Heart right ventricle (tissue), 16 donors: ENCODE measurements at places on chromosomes 2 and 18.
A peak's percentile ranks its signal among the peaks of the same experiment; 100 is the strongest.

GRCh38 chr2:76429374-76429773 is 718.7 kb upstream of the GCFC2 start:
- no peak for DNase-seq

DNA sequence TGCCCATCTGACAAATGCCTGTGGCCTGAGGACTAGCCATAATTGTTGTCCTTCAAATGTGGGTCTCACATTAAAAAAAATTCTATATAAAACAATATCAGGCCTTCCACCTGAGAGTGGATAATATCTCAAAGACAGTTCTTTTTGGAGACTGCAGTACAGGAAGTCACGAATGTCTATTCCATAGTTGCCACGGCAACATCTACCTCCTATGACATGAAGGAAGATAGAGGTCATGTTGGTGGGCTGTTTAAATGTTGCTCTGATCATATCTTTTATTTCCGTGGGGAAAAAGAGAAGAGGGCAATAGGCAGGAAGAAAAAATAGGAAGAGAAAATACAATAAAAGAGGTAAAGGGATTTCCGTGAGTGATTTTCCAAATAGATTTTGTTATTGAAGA is 151.8 kb downstream of the ARL6IP6 start:
- no peak for DNase-seq

GRCh38 chr2:64295326-64296139 is 151.3 kb upstream of the PELI1 start:
- no peak for DNase-seq

DNA sequence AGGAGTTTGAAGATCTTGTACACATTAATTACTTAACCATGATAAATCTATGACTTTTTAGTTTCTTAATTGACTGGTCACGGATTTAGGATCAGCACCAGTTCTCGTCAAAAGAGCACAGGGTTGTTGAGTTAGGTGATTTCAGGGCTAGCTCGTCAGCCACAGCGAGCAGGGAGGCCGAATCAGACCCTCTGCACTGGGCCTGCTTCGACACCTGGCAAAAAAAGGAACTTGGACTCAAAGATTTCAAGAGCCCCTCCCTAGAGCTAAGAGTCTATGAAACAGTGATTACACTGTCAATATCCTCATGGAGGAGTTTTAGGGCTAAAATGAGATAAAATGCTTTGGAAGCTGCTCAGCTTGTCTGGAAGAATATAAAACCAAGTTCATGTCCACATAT is 4.6 kb upstream of the SERTAD2 start:
- DNase-seq = no peak

- no peak for DNase-seq
These were observed 46.5 kb downstream of the UNC50 start for GRCh38 chr2:98654699-98655495.

DNA sequence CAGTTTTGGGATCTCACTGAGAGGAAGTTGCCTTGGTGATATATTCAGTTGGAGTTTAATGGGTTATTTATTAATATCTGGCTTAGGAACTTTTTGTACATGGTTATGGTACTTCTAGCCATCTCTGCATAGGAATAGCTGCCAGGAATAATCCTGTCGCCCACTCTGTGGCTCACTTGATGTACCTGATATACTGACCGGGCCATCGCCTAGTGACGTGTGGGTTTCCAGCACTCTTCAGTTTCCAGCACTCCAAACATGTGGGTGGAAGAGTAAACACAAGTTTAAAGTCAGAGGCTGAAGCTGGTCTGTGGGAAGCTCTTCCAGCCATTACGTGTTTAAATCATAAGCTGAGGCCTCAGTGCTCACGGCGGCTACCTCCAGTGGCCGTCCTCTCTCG is 44.3 kb upstream of the AGAP1 start:
- no peak for DNase-seq

- DNase-seq = no peak
These were observed 13.4 kb downstream of the ATP6V1B1 start for GRCh38 chr2:70949086-70949485.

DNA sequence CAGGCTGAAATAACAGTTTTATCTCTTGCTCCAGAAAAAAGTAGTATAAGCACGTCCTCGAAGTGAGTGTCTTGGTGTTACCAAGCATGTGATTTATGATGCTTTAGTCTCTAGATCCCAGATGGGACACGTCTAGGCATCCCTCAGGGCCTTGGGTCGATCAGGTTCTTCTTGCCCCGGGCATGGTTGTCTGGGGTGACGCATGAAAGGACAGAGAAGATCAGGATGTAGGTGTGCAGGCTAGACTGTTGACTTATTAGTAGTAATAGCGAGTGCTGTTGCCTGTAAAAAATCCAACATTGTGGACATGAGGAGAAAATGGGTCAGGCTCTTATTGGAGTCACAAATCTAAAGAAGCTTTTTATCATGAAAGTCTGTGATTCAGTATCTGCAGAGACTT is 94.0 kb upstream of the NFU1 start:
- no peak for DNase-seq

DNA sequence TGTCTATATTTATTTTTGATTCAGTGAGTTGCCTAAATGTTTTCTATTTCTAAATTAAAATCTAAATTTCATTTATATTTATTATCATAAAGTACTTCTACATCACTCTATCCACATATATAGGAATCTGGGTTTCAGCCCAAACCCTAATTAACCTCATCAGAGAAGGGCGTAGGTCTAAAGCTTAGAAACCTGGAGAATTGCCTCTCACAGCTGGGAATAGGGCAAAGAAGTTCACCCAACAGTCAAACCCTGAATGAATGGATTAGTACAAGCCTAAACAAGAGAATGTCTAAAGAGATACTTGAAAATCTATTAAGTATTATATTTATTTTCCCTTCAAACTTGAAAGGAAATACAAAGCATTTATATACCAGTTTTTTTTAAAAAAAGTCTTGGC is 26.2 kb downstream of the TFPI start:
- DNase-seq = no peak

DNA sequence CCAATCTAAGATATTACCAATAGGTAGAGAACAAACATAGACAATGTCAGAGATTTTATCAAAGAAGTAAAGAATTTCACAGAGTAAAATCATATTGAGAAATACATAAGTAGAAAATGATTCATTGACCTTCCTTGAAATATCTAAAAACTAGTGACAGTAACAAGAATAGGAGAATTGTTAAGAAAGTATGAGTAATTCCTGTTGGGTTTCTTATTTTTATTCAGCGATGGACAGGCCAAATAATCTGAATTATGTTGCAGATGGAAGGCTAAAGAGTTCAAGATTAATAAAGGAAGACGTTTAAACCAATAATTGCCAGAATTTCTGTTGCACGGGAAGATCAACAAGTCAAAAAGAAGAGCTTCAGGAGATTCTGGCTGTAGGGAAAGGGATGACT is 163.4 kb upstream of the RASGRP3 start:
- DNase-seq = no peak

- no peak for DNase-seq
These were observed 32.4 kb upstream of the ACYP2 start for GRCh38 chr2:54083021-54083420.

GRCh38 chr2:142445023-142445422 is 314.2 kb upstream of the LRP1B start:
- DNase-seq = no peak

- DNase-seq = no peak
These were observed 307.6 kb upstream of the CDH20 start for GRCh38 chr18:61025596-61025995.

DNA sequence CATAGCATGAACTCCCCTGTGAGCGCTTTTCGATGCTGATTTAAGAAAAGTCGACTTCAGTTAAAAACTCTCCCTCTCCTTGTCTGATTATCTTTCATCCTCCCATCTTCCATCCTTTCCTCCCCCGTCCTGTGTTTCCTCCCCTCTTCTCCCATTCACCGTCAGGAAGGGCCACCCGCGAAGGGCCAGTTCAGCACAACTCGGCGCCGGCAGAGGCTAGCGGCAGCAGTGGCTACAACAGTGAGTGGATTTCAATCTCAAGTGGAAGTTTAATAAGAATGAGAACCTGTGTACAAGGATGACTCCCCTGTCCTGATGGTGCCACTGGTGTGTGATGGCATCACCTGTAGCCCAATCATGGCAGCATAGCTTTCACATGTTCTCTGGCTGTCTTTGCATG is 106.9 kb downstream of the PRKRA start:
- DNase-seq = no peak

DNA sequence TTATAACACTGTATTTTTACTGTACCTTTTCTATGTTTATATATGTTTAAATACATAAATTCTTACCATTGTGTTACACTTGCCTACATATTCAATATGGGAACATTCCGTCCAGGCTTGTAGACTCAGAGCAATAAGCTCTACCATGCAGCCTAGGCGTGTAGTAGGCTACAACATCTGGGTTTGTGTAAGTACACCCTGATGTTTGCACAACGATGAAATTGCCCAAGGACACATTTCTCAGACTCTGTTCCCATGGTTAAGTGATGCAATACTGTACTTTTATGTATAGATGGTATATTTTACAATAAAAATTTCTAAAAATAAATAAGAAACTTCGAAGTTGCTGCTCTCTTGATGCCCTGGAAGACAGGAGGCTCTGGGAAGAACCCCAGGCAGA is 38.4 kb downstream of the YPEL5 start:
- no peak for DNase-seq

- no peak for DNase-seq
These were observed 63.6 kb downstream of the TRABD2A start for GRCh38 chr2:84817239-84817655.

DNA sequence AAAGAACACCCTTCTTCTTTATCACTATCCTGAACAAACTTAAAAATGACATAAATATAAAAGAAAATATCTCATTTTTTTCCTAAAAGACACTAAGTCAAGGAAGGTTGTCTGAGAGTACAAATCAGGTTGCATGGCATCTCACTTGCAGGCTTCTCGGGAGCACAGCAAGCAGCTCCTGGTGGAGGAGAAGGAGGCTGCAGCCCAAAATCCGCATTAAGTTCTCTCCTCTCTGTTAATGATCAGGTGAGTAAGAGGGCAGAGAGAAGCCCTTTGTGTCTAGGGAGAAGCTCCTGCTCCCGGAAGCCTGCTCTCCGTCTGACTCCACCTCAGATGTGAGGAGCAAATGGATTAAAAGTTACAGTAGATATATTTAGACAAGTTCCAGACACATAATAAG is 35.0 kb upstream of the DOK6 start:
- no peak for DNase-seq

DNA sequence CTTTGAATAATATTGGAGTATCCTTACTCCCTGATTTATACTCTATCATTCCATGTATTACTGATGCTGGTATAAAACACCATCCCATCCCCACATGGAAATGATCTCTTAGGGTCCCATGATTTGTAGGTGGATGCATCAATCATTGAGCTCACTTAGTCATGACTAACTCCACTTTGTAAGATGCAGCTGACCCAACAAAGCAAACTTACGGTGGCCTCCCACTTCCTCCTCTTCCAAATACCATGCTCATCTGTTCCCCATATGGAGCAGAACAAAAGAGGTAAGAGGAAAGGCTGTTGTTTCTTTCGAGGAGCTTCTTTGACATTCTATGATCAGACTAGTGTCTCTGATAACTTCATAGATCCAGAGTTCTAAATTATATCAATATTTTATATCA is 640.2 kb upstream of the SLC39A10 start:
- DNase-seq = no peak

- no peak for DNase-seq
These were observed 104.2 kb upstream of the LYPD1 start for GRCh38 chr2:132774189-132774588.

GRCh38 chr2:17912266-17912691 is 33.8 kb downstream of the KCNS3 start:
- DNase-seq = peak; percentile 9

GRCh38 chr2:160310118-160310828 is 110.2 kb upstream of the ITGB6 start:
- no peak for DNase-seq

DNA sequence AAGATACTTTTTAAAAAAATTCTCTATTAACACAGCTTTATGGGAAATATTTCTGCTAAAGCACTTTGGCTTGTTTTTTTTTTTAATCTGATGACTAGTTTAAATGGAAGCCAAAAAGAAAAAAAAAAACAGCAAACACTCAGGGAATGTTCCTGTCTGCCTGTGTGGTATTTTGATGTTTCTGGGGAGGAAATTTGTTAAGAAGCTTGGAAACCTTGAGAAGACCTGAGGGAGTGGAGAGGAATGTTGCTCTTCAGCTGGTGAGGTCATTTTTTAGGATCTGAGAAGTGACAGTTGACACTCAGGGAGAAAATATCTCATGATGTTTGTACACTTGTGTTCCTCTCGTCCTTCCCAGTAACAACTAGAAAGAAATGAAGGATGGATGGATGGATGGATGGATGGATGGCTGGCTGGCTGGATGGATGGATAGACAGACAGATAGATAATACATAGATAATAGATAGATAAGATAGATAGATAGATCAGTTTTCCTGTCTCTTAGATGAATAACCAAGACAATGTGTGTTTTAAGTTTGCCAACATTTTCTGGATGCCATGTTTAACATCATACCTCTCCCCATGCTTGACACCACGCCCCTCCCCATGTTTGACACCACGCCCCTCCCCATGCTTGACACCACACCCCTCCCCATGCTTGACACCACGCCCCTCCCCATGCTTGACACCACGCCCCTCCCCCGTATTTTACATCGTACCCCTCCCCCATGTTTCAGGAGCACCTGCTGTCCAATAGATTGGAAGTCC is 84.8 kb downstream of the CTIF start:
- no peak for DNase-seq

- no peak for DNase-seq
These were observed 43.4 kb downstream of the MYL12B start for GRCh38 chr18:3305354-3305762.

- no peak for DNase-seq
These were observed 23.6 kb upstream of the KCNG2 start for GRCh38 chr18:79774111-79774510.

DNA sequence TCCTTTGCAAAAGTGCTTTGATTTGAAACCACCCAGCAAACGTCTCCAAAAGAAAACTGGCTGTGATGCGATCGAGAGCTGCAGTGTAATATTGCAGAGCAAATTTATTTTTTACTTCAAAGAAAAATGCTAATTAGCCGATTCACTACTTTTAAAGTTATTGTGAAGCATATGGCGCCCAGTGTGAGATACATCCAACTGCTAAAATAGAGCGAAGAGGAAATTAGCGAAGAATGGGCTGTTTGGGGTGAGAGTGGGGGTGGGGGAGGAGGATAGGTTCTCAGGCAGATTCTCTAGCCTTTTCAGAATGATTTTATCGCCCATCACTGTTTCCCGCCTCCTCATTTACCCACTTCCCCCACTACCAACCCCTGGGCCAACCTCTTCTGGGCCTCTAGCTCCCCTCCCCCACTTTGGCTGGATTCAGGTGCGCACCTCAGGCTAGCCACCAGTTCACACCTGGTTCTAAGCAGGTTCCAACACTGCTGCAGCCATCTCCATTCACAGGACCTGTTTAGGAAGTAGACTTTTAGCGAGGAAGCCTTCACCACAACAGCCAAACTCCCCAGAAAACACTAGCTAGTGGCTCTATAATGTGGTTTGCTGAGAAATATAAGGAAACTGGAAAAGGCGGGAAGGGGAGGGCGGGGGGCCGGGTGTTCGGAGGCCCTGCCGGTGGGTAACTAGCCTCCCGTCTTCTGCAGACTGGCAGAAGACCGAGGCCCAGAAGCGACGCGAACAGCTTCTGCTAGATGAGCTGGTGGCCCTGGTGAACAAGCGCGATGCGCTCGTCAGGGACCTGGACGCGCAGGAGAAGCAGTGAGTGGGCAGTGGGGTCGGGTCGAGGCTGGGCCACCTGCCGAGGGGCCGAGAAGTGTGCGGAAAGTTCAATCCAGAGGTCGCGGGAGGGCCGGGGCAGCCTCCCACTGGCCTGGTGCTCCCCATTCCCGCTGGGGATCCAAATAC is 6.0 kb upstream of the OTX1 start:
- no peak for DNase-seq
